B cell (primary cell): ENCODE measurements at places on chromosomes 3 and 15.

- DNase-seq: no peak
- no peaks in the 10 kb centered on the region for H3K27me3 ChIP-seq
- H3K4me3 ChIP-seq: no peak overlapping the region
- H3K27ac ChIP-seq: no peak overlapping the region
Measured at GRCh38 chr3:54274607-54275006, 152.3 kb downstream of the CACNA2D3 start.

DNA sequence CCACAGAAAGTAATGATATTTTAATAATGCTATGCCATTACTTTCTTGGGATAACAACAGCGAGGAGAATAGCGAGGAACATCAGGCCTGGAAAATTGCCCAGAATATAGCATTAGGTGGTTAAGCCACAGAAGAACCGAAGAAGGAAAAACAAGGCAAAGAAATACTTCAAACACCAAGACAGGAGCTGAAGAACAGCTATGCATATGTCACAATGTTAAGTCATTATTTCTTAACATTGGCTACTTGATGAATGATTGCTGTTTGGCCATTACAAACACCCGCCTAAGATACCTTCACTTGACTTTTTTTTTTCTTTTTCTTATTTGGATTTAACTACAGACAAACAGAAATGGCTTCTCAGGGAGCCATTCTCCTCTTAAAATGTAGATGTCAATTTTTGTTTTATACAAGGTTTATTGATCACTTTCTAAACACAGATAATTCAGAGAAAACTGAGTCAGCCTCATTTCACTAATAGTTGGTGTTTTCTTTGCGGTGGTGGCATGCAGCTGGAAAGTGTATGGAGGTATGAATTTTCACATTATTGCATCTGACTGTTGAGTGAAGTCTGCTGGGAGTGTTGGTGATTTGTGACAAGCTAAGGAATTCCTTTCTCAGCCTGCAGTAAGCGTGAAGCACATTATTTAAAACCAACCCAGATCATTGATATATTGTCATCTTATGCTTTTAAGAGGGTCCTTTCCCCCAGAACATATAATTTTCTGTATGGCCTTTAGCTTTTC lies 705.7 kb upstream of the NR2F2 start:
- DNase-seq: no peak
- H3K27me3 ChIP-seq: no peaks in the 10 kb centered on the region
- H3K4me3 ChIP-seq: no peak overlapping the region

- no peaks in the 10 kb centered on the region for H3K36me3 ChIP-seq
- no peak overlapping the region for H3K4me3 ChIP-seq
- H3K4me1 ChIP-seq: no peaks in the 10 kb centered on the region
Measured at GRCh38 chr3:32978331-32978730, 26.9 kb downstream of the CCR4 start.

GRCh38 chr3:34212656-34213055 lies 414.2 kb downstream of the PDCD6IP start:
- no peaks in the 10 kb centered on the region for H3K27me3 ChIP-seq
- no peak overlapping the region for H3K27ac ChIP-seq
- no peak overlapping the region for H3K4me3 ChIP-seq
- no peaks in the 10 kb centered on the region for H3K36me3 ChIP-seq
- no peak for DNase-seq
- peaks cover 18% of the 10 kb centered on the region for H3K4me1 ChIP-seq

DNA sequence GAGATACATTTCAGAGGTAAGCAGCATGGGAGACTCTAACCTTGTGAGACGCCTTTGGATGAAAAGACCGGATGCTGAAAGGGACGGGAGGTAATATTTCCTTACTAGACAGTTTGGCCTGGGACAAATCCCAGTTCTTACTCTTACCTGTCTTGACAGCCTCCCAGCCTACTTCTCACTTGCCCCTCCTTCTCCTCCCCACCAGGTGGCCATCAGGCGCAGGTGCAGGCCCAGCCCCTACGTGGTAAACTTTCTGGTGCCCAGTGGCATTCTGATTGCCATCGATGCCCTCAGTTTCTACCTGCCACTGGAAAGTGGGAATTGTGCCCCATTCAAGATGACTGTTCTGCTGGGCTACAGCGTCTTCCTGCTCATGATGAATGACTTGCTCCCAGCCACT lies 6.3 kb downstream of the HTR3D start:
- peaks cover 3% of the 10 kb centered on the region for H3K27me3 ChIP-seq
- no peaks in the 10 kb centered on the region for H3K4me1 ChIP-seq
- no peak overlapping the region for H3K27ac ChIP-seq
- no peak overlapping the region for H3K4me3 ChIP-seq
- no peak for DNase-seq
- no peaks in the 10 kb centered on the region for H3K36me3 ChIP-seq
